ENCODE measurements at places on chromosomes 16 and 17.

- peak; percentile 98 for DNase-seq
These were observed 1.0 kb downstream of the PER1 start for GRCh38 chr17:8151120-8151640.

DNA sequence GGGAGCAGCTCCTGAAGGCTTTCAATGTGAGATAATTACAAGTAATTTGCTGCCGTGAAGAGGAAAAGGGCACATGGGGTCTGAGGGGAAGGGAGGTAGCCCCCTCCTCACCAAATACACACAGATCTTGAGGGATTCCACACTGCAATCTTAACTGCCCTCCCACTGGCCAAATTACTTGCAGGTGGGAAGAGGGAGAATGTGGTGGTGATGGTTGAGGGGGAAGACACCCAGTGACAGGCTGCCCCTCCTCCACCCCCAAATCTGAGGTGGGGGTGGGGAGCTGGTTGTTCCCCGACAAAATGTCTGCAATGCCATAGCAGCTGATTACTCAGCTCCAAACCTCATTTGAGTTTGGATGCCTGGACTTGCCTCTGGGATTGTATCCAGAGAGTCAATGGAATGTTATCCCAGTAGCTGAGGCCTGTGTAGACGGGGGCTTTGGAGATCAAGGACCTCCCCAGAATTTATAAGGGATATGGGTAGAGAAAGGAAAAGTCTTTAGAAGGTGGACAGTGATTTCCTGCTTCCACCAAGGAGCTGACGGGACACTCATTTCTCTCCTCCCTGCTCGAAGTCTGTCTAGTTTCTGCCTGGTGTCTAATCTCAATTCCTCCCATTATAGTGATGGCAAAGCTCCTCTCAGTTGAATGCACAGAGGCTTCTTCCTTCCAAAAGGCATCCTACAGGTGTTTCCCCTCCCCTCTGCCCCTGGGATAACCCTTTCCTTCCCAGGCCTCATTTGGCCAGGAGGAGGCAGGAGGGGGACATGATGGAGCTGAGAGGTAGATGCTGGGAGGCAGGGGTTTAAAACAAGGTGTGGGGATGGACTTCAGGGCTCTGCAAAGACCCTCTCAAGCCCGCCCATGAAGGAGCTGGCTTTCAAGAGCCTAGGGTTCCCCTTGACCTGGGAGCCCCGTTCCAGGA is 8.7 kb downstream of the DLX4 start:
- no peak for DNase-seq

- DNase-seq, result peak; percentile 37
These were observed 281.7 kb upstream of the ZFHX3 start for GRCh38 chr16:73329358-73330286.

GRCh38 chr17:83200231-83200699 is 120.9 kb downstream of the METRNL start:
- peak; percentile 57 for DNase-seq

- DNase-seq, result no peak
These were observed 372.8 kb upstream of the MAF start for GRCh38 chr16:79973320-79973719.

GRCh38 chr17:31565652-31566051 is 174.2 kb downstream of the RAB11FIP4 start:
- no peak for DNase-seq

GRCh38 chr17:2259769-2260536 is 43.6 kb downstream of the SMG6 start:
- no peak for DNase-seq

DNA sequence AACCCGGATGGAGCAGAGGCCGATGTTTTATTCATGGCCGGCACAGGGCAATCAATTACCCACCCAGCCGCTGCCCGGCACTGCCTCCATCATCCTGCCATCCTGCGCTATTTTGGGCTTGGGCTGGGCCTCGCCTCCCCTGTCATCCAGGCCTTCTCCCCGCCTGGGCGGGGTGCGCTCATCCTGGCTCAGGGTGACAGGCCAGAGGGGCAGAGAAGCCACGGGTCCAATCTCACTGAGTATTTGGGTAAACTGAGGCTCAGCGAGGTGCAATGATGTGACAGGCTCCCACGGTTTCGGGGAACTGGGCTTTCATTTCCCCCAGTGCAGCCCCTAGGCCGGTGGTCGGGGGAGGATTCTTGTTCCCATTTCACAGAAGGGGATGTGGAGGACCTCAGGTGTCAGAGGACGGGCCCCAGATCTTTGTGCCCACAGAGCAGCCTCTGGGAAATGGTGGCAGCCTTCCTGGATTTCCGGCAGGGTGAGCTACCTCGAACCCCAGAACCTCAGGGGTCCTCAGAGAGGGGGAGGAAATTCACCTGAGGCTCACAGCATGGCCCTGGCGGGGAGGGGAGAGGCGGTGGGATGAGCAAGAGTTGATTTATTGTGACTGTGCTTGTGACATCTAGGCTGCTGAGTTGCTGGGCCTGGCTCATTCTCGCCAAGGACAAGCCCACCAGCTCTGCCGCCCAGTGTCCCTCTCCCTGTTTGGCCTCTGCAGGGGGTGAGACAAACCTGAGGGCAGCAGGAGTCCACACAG is 23.8 kb upstream of the KCNJ12 start:
- DNase-seq, result no peak

DNA sequence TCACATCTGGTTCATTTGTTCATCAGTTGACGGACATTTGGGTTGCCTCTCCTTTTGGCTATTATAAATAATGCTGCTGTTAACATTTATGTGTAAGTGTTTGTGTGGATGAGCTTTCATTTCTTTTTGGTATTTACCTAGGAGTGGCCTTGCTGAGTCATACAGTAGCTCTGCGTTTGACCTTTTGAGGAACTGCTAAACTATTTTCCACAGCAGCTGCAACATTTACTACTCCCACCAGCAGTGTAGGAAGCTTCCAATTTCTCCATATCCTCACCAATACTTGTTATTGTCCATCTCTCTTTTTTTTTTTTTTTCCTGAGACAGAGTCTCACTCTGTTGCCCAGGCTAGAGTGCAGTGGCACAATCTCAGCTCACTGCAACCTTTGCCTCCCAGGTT is 20.7 kb upstream of the PLCG2 start:
- no peak for DNase-seq

- no peak for DNase-seq
These were observed 14.8 kb downstream of the CD7 start for GRCh38 chr17:82302568-82302963.

- DNase-seq, result no peak
These were observed 380.3 kb upstream of the MAF start for GRCh38 chr16:79980650-79981521.

DNA sequence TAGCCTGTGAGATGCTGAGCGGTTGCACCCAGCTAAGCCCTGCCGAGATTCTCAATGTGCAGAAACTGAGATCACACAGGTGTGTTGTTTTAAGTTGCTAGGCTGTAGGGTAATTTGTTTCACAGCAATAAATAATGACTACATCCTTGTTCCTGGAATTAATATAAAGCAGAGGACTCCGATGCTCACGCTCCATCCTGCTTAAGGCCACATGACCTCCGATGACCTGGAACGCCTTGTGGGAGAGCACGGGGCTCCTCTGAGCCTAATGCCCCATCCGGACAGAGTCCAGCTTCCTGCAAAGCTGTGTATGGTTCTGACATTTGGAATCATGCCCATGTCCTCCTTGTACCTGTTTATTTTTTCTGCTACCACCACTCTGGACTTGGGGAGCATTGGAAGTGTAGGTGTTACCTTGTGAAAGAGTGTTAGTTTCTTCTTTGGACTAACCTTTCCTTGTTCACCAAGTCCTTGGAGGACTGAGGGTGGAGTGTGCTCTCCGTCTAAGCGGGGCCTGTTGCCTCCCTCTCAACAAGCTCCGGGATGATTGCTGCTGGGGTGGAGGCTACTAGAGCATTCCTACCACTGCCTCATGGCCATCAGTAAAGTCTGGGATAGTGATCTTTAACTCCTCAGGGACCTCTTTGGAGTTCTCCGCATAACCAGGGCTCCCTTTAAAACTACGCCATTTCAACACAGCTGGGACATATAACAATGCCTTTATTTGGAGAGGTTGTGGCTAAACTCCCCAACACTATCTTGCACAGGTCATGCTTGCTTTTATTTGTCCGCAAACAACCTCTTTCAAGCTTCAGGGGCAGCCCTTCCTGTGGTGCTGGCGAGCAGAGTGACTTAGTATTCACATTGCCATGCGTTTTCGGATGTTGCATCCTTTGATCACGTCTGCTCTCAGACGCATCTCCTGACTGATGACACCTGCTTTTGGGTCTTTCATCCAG is 125.4 kb downstream of the IRX3 start:
- no peak for DNase-seq

DNA sequence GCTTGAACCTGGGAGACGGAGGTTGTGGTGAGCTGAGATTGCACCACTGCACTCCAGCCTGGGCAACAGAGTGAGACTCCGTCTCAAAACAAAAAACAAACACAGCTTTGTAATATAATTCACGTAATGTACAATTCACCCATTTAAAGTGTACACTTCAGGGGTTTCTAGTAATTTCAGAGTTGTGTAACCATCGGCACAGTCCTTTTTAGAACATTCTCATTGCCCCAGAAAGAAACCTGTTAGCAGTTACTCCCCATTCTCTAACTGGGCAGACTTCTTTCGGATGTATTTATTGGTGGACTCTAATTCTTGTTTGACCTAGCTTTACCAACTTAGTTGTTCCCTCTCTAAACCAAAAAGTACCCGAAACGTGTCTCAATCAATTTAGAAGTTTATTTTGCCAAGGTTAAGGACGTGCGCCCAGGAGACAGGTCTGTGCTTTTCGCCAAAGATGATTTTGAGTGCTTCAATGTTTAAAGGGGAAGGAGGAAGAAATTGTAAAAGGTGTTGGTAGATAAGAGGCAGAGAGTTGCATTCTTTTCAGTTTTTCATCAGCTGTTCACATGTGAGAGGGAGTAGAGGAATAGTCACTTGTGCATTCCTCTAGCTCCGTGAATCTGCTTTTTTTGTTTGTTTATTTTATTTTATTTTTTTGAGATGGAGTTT is 175.3 kb downstream of the PRKCA start:
- DNase-seq, result no peak

GRCh38 chr17:72485596-72485995 is 364.8 kb downstream of the SOX9 start:
- peak; percentile 60 for DNase-seq

DNA sequence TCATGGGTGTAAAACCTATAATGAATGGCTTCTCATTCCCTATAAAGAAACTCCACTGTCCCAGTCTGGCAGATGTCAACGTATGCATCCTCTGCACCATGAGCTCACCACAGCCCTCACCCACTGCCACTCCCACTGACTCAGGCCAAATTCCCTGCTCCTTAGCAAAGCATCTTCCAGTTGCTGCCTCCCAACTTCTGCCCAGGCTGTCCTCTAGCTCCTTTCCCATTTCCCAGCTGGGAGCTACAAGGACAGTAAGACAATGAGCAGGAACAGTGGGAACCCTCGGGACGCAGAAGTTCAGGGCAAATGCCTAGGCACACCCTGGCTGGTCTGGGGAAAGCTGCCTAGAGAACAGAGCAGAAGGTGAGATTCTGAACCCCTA is 9.1 kb upstream of the THAP11 start:
- peak; percentile 37 for DNase-seq

DNA sequence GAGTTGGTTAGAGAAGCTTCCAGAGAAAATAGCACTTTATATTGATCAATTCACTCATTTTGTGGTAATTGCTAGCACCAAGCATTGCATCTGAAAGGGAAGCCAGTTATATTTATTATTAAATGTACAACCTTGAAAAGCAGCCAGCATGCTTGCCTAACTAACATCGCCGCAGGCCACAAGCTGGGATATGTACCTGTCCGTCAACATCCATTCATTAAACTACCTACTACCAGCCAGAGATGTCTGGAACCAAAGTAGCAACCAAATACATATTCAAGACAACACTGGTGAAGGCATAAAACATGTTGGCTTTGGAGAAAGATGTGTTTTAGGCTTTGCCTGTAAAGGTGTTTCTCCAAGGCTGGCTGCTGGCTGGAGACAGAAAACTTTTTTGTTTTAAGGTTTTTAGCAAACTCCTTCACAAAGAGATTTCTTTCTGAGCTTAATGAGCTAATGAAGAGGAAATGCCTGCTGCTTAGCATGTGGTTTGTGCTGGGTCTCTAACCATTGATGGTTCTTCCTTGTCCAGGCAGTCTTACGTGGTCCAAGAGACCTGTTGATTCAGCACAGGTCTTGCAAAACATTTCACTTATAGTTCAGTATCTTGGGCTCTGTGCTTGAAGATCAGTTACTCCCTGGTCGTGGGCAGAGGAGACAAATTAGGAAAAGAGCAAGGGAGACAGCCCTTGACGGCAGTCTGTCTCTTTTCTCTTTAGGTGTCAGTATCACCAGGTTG is 3.1 kb downstream of the ITPRIPL2 start:
- DNase-seq, result no peak

DNA sequence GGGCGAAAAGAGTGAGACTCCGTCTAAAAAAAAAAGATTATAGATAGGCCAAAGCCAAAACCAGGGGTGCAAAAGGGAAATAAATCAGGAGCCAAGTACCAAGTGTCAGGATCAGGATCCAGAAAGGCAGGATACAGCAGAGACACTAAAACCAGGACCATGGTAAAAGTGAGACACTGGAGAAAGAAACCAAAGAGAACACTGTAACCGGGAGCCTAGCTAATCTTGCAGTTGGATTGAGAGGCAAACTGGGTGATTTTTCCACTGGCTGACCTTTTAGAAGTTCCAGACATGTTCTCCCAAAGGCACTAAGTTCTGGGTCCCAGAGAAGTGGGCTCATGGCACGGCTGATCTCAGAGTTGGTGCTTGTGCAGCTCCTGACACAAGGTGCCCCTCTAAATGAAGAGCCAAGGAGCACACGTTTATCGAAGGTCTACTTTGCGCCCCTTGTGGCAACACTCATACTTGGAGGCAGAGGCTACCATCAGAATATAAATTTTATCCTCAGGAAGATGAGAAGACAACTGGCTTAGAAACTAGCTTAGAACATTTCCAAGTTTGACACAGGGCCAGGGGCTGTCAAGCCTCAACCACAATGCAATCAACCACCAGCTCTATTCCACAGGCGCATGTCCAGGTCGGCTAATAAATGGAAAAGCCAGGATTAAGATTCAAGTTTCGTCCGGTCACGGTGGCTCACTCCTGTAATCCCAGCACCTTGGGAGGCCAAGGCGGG is 27.5 kb upstream of the HELZ start:
- no peak for DNase-seq

DNA sequence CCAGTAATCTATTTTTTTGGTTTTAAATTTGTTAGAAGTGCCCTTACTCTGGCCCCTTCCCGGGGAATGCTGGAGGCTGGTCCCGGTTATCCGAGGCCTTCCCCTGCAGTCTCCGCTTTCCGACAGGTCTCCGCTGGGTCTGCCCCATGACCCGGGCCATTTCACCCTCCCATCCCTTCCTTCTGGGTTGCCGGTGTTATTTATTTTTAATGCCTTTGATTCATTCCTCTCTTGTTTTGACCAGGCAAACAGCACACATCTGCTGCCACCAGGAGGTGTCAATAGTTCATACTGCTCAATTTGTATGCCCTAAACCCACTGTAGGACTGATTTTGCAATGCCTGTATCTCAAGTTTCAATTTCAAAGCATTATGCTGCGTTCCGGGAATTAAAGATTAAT is 113.2 kb upstream of the IRX5 start:
- DNase-seq, result peak; percentile 34

GRCh38 chr16:77396461-77396860 is 38.4 kb downstream of the ADAMTS18 start:
- no peak for DNase-seq

All from muscle of leg (tissue), 16 donors.